ENCODE measurements at places on chromosomes 7 and 10.

GRCh38 chr7:151503902-151504714 is 15.6 kb downstream of the RHEB start:
- DNase-seq, result peak; percentile 95

DNA sequence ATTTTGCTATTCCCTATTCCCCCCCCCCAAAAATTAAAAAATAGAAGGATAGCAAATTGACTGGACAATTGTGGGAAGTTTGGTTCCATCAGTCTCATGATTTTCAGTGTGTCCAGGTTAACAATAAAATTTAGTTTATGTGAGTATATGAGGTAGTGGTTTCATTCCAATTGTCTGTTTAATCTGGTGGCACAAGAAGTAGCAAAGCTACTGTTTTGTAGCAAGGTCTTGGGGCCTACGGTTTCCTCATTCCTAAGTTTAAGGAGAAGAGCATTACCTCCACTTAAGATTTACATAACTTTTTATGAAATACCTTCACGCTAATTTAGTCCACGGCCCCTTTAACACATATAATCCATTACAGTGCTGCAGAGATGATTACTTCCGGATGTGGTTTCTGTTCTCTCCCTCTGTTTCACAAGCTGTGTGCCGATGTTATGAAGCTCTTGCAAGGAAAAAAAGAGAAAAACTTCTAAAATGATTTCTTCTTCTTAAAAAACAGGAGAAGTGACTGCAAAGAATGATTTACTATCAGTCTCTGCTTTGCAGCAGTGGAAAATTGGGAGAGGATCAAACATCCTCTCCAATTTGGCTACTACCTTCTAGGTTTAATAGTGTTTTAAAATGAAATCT is 32.7 kb upstream of the NPVF start:
- DNase-seq, result peak; percentile 72

- peak; percentile 72 for DNase-seq
These were observed 73.2 kb upstream of the ST8SIA6 start for GRCh38 chr10:17527514-17528146.

GRCh38 chr7:131546583-131547141 is 9.8 kb downstream of the PODXL start:
- DNase-seq, result peak; percentile 37

- peak; percentile 89 for DNase-seq
These were observed 34.3 kb downstream of the HTRA1 start for GRCh38 chr10:122495406-122496340.

GRCh38 chr7:146791344-146792285 is 675.0 kb downstream of the CNTNAP2 start:
- no peak for DNase-seq

DNA sequence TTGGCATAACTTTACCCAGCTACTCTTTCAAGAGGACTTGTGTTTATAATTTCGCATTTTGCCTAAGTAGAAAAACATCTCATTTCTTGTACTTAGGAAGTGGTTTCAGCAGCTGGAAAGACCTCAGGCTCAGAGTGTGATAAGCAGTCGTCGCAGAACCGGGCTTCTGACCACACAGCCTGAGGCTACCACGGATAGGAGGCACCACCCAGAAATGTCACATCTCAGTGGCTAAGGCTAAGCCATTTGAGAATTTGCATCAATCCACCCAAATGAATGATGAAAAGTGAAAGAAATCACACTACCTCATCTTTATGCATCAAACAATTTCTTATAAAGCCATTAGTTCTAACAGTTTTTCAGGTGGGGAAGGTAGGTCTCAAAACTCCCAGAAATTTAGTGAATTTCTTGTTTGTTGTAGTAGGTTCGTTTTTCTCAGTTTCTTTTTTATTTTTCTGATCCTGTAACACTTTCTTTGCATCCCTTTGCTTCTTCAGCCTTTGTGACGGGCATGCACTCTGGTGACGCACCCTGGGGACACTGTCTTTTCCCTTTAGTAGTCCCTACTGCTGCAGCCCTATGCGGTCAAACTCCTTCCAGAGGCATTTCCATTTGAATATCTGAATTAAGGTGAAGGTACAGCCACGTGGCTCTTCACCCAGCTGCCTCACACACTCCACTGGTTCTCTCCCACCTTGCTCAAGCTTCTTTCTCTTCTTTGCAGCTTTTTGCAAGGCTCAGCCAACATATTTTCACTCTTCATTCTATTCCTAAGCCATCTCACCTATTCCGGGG is 68.5 kb downstream of the MAP3K8 start:
- no peak for DNase-seq

GRCh38 chr7:123637878-123638277 is 17.8 kb upstream of the LMOD2 start:
- DNase-seq, result no peak

DNA sequence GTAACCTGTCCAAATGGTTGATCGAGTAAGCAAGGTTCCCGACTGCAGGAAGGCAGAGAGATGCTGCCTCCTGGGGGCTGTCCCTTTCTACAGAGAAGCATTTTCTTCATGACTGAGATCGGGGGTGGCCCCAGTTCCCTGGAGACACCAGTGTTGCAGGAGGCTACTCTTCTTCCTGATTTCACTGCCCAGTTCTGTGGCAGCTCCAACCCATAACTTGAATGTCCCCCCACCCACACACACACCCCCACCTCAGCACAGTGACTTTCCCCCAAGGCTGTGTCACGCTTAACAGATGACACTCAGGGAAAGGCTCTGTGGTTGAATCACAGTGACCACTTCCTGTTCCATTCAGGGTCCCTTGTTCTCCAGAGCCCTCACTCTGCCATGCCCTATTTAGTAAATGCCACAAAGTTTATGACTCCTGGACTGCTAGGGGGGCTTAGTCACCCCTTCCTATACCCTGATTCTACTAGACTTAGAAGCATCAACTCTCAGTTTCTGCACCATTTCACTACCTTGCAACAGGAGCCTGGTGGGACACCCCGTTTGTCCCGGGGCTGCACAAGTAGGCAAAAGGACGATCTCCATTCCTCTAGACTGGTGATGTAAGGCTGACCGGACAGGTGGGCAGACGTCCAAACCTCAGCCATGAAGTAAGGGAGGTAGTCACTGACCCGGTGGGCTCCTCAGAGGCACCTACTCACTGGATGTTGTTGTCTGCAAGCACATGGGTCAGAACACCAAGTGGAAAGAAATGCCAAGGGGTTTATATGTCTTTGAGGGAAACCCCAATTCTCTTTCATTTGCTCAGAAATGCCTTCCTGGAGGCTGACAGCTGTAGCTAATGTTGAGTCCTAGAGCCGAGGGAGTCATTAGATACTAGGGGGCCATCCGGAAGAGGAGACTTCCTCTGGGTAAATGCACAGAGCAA is 31.3 kb upstream of the SMC3 start:
- DNase-seq, result peak; percentile 92
